ENCODE measurements at places on chromosomes 5 and 9. TPM values are rescaled to one million over a fixed set of nuclear protein-coding genes. Genes with fewer than 3 reads are reported as not detected.

The ADCY2 gene
- 0.27 TPM for total RNA-seq

The SPINK13 gene
- total RNA-seq, result not detected

The SLC36A3 gene
- total RNA-seq, result not detected

The SHISAL2B gene
- total RNA-seq, result not detected

The CENPK gene
- total RNA-seq, result 32.0 TPM

The TRIP13 gene
- 27.9 TPM for total RNA-seq

The ZNF483 gene
- total RNA-seq, result 0.40 TPM

The LCN15 gene
- not detected for total RNA-seq

The EIF4EBP3 gene
- total RNA-seq, result 6.2 TPM

The RICTOR gene
- 15.4 TPM for total RNA-seq

The GADD45G gene
- not detected for total RNA-seq

The ANP32B gene
- 239 TPM for total RNA-seq

The LCN2 gene
- total RNA-seq, result not detected

The BRINP1 gene
- not detected for total RNA-seq

The CLIC3 gene
- total RNA-seq, result not detected

DNA sequence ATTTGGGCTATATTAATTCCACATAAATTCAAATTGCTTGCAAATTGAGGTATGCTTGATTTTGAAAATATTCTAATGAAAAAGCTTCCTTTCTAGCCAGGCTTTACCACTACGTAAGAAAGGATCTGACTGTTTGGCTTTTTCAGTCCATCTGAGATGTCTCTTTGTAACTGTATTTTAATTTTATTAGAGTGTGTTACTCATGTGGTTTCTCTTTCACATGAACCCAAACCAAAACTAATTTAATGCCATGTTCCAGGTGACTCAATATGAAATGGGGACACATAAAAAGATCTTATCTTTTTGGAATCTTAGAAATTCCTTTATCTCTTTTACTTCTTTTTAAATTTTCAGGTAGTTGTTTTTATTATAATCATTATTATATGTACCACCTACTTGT lies 85.3 kb downstream of the NFIB start:
- no peak for DNase-seq

- peak; percentile 100 for DNase-seq
Observed at GRCh38 chr5:33440482-33441240, at the start of gene TARS1. TARS1 (plus strand) TSS chr5:33440965; CDS start chr5:33441087, 122 bp downstream.

GRCh38 chr5:112109331-112110007 lies 309.6 kb downstream of the EPB41L4A start:
- DNase-seq, result no peak

DNA sequence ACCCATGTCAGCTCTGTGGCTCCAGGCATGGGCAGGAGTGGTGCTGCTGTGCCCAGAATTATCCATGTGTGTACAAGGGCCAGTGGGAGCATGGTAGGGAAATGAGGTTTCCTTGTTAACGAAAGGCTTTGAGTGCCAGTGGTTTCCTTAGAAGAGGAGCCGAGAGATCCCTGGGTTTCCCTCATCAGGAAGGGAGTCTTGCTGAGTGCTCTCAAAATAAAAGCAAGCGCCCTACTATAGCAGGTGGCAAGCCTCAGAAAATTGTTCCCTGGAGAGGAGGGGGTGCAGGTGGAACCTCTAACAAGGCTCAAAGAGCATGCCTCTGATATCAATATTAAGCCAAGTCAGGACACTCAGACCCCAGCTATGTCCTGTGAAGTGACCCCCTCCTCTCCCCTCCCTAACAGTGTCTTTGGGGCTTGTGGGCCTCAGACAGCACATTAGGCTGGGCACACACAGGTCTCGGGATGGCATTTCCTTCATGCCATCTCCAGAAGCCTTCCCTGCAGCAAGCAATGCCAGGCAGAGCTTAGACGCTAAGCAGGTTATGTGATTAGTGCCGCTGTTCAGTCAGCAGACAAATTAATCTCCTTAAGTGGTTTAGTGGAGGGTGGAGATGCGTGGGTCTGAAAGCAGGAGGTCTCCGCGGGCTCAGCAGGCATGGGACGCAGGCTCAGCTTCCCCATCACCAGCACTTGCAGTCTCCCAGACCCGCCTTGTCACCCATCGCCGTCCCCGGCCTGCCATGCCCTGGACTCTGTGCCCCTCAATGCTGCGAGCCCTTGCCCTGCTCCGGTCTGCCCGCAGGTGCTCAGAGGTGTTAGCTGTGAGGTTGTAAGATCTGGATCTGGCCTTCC lies 60.0 kb upstream of the RARS1 start:
- DNase-seq, result no peak

- no peak for DNase-seq
Observed at GRCh38 chr9:33430942-33431341, 16.5 kb downstream of the AQP3 start.

- DNase-seq, result no peak
Observed at GRCh38 chr5:10858945-10859344, 97.9 kb upstream of the DAP start.

GRCh38 chr5:54217826-54218503 lies 92.4 kb downstream of the ARL15 start:
- no peak for DNase-seq

DNA sequence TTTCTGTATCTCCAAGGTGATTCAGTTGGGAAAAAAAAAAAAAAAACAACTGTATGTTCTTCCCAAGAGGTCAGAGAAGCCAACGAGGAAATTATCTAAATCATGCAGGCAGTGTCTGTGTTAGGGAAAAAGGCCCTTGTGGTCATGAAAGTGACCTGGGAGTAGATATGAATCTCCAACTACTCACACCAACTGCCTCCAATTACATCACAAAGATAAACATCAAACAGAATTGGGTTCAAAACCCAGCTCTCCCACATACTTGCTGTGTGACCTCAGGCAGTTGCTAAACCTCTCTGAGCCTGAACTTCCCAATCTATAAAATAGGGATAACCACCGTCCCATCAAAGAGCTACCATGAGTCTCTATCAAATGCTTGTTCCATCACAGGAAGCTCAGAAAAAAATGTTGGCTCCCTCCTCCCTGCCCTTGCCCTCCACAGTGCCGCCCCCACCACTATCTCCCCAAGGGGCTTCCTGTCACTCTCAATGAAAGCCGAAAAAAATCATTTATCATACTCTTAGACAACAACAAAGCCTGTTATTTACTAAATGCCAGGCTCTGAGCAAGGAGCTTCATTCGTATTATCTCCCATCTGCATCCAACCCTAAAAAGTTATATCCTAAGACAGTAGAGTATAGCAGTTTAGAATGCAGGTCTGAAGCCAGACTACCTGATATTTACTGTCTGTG lies 42.9 kb downstream of the CDK5RAP2 start:
- DNase-seq, result no peak

GRCh38 chr9:125995706-125996105 lies 248.5 kb downstream of the PBX3 start:
- no peak for DNase-seq

- DNase-seq, result no peak
Observed at GRCh38 chr5:168365581-168366081, 74.2 kb downstream of the WWC1 start.

GRCh38 chr5:95899829-95900228 lies 61.8 kb downstream of the ELL2 start:
- no peak for DNase-seq

GRCh38 chr9:137056739-137057415 lies 3.0 kb upstream of the ENTPD2 start:
- DNase-seq, result no peak

DNA sequence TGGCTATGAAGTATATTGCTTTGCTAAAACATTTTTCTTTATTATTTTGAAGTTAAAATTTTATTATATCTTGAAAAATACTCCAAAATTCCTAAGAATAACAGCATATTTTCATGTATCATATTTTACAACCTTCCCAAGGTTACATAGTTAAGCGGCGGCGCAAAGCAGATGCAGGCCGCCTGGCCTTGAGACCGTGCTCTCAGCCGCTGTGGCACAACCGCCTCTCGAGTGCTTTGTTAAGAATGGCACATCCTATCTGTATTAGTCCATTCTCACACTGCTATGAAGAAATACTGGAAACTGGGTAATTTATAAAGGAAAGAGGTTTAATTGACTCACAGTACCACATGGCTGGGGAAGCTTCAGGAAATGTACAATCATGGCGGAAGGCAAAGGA lies 228.8 kb downstream of the ARRDC3 start:
- DNase-seq, result no peak

GRCh38 chr5:25754895-25755294 lies 1110.1 kb upstream of the CDH10 start:
- DNase-seq, result no peak

DNA sequence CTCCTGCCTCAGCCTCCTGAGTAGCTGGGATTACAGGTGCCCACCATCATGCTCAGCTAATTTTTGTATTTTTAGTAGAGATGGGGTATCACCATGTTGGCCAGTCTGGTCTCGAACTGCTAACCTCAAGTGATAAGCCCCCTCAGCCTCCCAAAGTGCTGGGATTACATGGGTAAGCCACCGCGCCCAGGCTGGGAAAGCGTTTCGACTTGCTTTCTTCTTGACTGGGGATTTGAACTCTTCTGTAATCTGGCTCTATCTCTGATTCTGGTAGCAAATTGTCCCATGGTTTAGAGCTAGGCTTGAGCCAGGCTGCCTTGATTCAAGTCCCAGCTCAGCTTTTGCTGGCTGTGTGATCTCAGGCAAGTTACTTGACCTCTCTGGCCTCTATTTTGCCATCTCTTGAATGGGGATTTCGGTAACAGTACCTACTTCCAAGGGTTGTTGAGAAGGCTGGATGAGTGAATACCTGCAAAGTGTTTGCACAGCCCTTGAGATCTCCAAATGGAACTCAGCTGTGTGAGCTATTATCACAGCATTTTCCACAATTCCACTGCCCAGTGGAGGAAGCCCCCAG lies 20.5 kb upstream of the MVB12B start:
- no peak for DNase-seq

DNA sequence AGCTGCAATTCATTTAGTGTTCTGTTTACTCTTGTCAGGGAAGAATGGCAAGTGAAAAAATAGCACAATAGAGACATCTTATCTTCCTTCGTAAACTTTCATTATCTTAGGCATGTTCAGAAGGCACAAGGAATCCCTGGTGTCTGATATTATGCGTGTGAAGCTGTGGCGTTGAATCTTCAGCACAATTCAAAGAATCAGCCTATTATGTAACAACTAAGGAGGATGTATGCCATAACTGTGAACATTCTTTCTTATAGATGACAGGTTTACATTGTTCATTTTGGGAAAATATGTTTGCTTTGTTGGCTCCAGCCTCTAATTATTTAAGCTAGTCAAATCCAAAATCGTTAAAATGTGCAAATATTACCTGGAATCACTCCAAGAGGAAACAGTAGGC lies 446.1 kb downstream of the ANXA1 start:
- no peak for DNase-seq

- no peak for DNase-seq
Observed at GRCh38 chr5:90563108-90563507, 4.5 kb downstream of the ADGRV1 start.

- DNase-seq, result no peak
Observed at GRCh38 chr5:148759101-148759500, 67.3 kb upstream of the ADRB2 start.

- no peak for DNase-seq
Observed at GRCh38 chr9:84916769-84917168, 247.2 kb downstream of the NTRK2 start.

DNA sequence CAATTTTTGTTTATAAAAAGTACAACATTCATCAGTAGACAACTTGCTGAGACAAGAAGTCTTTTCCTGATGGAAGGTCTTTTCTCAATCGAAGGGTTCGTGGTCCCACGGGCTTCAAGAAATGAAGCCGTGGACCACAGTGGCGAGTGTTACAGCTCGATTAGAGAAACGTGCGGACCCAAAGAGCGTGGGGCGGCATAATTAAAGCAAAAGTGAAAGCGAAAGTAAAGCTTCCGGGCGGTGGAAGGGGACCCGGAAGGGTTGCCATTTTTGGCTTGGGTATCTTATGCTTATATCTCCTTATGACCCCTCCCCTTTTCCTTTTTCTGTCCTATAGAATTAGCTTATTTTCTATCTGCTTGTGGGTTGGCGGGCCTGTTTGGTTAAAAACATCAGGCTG lies 2309.4 kb upstream of the ACO1 start:
- no peak for DNase-seq

- DNase-seq, result no peak
Observed at GRCh38 chr5:50292735-50293394, 148.2 kb downstream of the EMB start.

GRCh38 chr5:95923918-95924544 lies 37.6 kb downstream of the ELL2 start:
- DNase-seq, result peak; percentile 60

Data from GM12878 (cell line).